ENCODE measurements at places on chromosomes 4 and X. TPM values are rescaled to one million over a fixed set of nuclear protein-coding genes. Genes with fewer than 3 reads are reported as not detected.

GRCh38 chr4:148926276-148927260, 484.4 kb upstream of the NR3C2 start:
- peak; percentile 10 for DNase-seq

GRCh38 chrX:37684973-37685372, 618 bp upstream of the XK start:
- no peak for DNase-seq

GRCh38 chr4:37542706-37543105, 143.5 kb downstream of the RELL1 start:
- DNase-seq = no peak

DNA sequence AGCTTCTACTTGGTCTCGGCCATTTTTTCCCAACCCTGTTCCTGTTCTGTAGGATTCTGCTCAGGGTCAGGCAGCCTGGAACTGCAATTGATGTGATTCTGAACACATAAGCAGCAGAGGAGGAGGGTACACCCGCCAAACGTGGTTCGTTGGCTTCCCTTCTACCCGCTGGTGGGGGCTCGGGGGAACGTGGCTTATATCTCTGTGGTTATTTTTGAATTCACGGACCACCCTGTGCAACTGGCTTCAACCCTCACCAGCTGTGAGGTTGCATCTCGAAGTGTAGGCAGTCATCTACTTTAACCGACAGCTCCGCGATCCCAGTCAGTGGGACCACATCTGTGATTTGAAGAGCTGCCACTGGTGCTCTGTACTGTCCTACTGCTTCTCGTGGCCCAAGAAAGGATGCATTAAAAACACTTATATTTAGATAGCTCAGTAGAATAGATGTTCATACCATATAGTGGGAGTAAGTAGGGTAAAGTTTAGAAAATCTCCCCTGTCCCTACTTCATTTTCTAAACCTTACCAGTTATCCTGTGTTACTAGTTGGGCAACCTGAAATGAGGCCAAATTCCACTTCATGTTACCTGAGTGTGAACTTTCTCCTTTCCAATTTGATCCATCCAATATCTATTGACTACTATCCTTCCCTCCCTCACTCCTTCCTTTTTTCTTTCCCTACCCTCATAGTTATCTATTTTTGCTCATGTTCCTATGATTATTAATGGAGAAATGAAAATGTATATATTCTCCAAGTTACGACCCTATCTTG, 80.4 kb upstream of the BCOR start:
- DNase-seq = no peak

GRCh38 chr4:75745161-75745560, 20.8 kb downstream of the USO1 start:
- no peak for DNase-seq

DNA sequence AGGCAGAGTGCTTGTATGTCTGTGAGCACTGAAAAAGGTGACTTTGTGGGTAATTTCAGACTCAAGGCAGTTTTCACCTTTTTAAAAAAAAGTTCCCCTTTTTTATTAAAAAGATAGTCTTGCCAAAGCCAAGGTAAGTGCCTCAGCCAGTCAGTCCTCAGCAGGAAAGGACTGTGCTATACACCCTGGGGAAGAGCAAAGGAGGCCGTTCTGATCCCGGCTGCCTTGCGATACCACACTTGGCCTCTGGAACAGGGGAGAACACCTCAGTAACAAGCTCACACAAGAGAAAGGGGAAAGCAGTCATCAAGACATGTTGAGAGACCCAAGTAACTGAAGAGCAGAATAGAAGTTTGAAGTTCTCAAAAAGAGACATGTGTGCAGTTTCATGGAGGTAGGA, 541.7 kb downstream of the BCOR start:
- DNase-seq = no peak

DNA sequence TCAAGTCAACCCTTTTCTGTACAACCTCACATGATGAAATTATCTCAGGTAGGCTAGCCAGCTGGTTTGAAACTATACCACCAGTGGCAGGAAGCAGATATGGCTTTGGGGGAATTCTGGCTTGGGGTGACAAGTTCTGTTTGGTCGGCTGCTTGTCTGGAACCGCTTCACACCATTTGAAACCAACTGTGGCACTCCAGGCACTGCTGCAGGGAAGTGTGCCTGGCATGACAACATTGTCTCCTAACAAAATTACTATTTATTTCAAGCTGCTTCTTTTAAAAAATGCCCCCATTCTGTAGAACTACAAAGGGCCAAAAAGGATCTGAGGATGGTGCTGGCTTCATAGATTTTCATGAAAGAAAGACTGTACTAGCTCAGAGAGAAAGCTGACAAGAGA, 37.1 kb upstream of the GPM6B start:
- no peak for DNase-seq

GRCh38 chr4:104896660-104897645, 249.7 kb upstream of the TET2 start:
- DNase-seq = peak; percentile 50

DNA sequence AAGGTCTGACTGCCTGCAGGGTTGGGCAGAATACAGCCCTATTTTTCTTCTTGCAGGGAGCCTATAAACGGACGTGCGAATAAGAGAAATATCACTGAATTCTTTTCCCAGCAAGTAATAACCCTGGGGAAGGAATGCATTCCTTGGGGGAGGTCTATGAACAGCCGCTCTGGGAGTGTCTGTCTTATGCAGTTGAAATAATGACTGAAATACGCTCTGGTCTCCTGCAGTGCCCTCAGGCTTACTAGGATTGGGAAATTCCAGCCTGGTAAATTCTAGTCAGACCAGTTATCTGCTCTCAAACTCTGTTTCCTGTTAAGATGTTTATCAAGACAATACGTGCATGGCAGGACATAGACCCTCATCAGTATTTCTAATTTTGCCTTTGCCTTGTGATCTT, 72.1 kb upstream of the FAM241A start:
- DNase-seq = no peak

DNA sequence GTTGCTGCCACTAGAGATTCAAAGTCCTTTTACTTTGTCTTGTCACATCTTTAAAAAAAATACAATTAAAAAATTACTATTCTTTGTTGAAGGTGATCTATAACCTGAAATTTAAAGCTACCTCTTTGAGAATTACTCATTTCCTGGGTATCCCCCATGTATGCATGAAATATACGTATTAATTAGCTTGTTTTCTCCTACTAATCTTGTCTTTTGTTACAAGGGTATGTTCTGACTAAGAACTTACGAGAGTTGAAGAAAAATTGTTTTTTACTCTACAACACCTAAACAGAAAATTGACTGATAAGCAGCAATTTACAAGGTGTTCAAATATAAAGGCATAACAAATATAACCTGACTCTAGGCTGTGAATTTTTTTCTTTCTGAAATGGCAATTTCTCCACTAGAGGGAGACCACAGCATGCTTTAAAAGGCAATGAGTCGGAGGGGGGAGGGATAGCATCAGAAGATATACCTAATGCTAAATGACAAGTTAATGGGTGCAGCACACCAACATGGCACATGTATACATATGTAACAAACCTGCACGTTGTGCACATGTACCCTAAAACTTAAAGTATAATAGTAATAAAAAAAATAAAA, 249.6 kb downstream of the OPHN1 start:
- DNase-seq = peak; percentile 66

The BCOR gene
- 35.5 TPM for total RNA-seq
